B cell (primary cell): ENCODE measurements at places on chromosomes 1 and 21. TPM values are rescaled to one million over a fixed set of nuclear protein-coding genes. Genes with fewer than 3 reads are reported as not detected.

DNA sequence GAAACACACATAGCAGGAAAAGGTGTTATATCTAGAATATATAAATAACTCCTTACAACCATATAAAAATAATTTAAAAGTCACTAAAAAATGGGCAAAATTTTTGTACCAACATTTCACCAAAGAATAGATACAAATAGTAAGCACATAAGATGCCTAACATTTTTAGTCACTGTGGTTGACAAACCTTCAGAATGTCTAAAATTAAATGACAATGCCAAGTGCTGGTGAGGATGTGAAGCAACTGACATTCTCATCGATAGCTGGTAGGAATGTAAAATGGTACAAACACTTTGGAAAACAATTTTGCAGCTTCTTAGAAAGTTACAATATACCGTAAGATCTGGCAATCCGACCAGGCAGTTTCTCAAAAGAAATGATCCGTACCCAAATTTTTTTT, 14.4 kb upstream of the TOMM20 start:
- no peak for DNase-seq

DNA sequence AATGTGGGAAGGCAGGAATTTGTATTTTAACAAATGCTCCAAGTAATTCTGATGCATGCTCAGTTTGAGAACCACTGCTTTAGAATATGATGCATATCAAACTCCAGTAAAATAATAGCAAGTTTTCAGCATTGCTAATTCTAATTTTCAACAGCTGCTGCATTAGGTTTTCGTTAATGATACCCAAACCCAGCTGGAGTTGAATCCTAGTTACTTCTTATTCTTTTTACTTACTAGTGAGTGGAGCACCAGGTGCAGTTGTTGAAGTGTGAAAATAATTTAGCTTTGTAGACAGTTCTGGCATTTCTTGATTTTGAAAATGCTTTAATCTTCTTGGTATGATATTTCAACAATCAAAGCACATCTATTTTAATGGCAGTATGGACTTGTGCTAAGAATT, 138.5 kb downstream of the HS2ST1 start:
- DNase-seq, result no peak

The C1orf105 gene
- not detected in 2 replicates for polyA plus RNA-seq

GRCh38 chr1:39852876-39853275, 30.4 kb downstream of the TRIT1 start:
- no peak for DNase-seq

DNA sequence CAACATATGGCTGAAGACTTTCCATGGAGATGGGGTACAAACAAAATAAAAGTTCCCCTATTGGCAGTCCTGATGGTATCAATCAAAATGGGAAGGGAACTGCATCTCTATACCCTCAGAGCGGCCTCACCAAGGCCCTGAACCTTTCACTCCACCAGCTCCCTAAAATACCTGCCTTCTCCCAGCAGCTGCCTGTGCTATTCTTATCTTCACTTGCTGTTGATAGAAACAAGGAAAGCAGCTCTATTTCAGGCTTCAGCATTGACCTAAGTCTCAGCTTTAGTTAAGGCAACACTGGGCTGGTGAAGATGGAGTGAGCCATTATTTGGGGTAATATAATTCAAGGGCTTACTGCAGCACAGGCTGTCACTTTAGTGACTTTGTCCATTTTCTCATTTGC, 21.7 kb upstream of the PIGC start:
- no peak for DNase-seq

DNA sequence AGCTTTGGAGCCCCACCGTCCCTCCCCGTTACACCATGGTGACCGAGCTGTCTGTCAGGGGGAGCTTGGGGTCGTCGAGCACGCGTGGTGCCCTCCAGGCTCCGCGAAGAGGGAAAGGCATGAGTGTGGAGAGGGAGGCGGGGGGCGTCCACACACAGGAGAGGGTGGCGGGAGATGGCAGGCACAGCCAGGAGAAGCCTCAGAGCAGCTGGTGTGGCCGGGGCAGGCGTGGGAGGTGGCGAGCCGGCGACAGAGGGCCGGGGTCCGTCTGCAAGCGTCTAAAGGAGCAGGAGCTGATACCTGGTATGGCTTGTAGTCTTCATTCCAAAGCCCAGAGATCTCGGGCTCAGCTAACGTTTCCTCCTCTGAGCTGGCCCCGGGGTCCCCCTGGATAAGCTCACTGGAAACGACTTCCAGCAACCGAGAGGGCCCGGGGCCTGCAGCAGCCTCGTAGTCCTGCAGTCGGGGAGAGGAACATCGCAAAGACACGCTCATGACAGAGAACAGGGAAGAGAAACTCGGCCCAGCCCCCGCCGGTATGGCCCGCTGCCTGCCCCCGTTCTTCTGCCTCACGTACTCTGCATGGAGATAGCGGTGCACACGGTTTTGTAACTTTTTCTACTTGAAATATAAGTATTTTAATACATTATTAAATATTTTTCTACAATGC, 37.4 kb downstream of the CFAP74 start:
- no peak for DNase-seq

The TRAF3IP3 gene
- 344 and 422 TPM in 2 replicates for polyA plus RNA-seq

GRCh38 chr1:104403883-104404282, 654.2 kb downstream of the AMY1C start:
- DNase-seq, result no peak

The GLMP gene
- polyA plus RNA-seq, result 4.2 and 10.2 TPM in 2 replicates

- DNase-seq, result no peak
These were observed 31.4 kb upstream of the MROH9 start for GRCh38 chr1:170903961-170904360.

GRCh38 chr1:162067466-162067865, 2.0 kb upstream of the NOS1AP start:
- DNase-seq, result no peak
